ENCODE measurements at places on chromosomes 11 and 22.

GRCh38 chr11:12029119-12029518 lies 20.7 kb upstream of the DKK3 start:
- DNase-seq = no peak

DNA sequence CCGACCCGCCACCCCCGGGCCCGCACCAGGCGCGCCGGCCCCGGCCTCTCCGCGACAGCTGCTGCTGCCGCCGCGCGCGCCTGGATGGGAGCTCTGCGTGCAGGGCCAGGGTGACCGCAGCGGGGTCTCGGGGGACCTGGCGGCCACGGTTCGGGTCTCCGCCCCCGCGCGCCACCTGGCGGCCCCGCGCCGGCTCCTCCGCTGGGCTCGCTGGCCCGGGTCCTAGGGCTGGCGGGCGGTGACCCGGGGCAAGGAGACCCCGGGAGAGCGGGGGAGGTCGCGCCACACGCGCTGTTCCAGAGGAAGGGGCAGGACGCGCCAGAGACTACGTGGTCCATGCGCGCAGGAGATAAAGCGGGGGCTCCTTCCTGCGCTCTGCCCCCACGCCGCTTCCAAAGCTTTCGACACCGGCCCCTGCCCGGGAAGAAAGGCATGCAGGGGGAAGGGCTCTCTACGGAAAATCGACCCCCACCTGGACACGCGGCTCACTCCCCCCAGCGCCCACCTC lies 562 bp downstream of the SHANK2 start:
- DNase-seq = peak; percentile 82

DNA sequence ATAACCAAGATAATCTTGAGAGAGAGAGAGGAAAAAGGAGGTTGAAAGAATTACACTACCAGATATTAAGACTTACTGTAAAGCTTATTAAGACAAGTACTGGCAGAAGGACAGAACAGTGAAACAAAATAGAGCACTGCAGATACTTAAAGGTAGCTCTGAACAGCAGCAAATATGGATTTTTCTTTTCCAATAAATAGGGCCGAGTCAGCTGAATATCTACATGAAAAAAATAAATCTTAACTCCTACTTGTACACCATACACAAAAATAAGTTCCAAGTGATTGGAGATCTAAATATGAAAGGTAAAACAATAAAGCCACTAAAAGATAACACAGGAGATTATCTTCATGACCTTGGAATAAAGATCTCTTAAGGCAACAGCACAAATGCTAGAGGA lies 12.4 kb downstream of the THAP12 start:
- DNase-seq = no peak

- DNase-seq = no peak
Measured at GRCh38 chr22:32991353-32992101, 66.7 kb downstream of the SYN3 start.

GRCh38 chr11:14242733-14243132 lies 116.2 kb downstream of the RRAS2 start:
- DNase-seq = no peak
